Activated CD4-positive, alpha-beta T cell treated with anti-CD3 and anti-CD28 coated beads for 36 hours (primary cell): ENCODE measurements at places on chromosomes 16 and 17.

DNA sequence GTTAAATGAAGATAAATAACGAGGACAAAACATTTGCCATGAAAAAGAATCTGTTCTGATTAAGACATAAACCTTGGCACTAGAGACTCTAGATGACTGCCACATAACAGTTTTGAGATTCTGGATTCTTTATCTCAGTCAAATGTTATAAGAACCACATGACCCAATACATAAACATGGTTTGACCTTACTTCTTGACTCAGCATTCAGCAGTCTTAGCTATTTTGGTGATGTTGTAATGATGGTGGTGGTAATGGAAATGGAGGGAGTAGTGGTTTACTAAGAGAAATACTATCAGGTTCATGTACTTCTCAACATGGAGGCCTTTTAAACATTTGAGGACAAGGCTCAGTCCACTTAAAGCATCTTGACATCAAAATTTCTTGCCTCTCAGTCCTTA, 925.4 kb downstream of the CDH11 start:
- DNase-seq = no peak

DNA sequence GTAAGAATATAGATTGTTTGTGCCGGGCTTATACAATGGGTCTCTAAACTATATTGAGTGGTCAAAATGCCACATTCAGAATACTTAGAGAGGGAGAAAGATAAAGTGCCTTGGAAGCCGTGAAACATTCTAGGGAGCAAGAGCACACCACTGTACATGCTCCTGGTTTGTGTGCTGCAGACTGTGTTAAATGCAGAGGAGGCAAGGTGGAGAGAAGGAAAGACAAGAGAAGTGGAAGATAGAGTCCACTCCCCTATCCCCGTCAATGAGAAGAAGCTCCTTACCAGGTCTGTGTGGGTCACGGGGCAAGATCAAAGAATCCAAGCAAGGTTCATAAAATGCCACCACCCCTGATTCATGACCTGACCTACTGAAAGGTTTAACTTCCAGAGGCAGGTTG, 267.1 kb upstream of the TBX2 start:
- DNase-seq = no peak

DNA sequence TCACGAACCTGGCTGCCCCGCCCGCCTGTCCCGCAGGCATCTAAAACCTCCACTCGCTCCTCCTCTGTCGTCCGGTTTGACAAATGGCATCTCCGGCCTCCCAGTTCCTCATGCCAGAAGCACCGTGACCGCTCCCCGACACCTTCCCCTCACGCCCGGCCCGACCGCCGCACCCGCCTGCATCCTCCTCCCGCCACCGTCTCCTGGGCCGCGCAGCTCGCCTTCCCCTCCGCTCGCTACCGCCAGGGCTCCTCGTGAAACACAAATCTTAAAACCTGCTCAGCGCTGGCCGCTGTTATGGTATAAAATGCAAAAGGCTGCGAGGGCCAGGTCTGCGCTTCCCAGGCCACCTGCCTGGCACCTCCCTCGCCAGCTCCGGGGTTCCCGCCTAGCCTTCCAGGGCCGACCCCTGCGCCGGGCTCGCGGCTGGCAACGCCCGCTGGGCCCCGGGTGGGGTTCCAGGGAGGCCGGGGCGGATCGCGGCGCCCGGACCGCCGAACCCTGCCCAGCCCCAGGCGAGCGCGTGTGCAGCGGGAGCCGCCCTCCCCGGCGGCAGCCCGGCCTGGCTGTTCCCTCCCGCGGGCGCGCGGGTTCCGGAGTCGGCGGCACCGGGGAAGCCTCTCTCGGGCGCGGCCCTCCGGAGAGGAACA, 488 bp downstream of the SPSB3 start:
- DNase-seq = peak; percentile 61

GRCh38 chr17:27091043-27091497, 202.8 kb upstream of the WSB1 start:
- no peak for DNase-seq

- DNase-seq = no peak
Observed at GRCh38 chr16:23595246-23595950, 718 bp downstream of the NDUFAB1 start.

DNA sequence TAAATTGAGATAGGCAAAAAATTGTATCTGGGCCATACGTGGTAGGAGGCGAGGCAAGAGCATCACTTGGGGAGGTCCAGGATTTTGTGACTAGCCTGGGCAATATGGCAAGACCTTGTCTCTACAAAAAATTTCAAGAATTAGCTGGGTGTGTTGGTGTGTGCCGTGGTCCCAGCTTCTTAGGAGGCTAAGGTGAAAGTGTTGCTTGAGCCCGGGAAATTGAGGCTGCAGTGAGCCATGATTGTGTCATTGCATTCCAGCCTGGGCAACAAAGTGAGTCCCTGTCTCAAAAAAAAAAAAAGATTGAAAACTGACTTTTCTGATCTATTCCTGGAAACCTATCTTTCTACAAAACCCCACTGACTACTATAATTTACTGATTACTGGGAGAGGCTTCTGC, 26.7 kb downstream of the CDK12 start:
- no peak for DNase-seq

DNA sequence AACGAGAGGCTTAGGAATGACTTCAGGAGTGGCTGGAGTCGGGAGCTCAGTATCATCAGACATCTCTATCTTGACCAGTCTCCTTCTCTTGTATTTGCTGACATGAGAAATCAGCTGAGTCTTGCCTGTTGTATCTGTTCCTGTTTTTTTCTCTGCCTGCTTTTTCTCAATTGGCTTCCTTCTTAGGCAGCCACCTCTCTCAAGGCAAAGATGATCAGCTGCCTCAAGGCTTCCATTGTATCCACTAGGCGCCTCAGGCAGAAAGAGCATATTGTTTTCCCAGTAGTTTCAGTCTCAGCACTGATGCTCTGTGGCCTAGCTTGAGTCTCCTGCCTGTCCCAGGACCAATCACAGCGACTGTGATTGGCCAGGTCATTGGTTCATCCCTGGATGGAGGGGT, 306.2 kb downstream of the CPPED1 start:
- no peak for DNase-seq

GRCh38 chr17:58694302-58694701, 1.9 kb downstream of the RAD51C start:
- DNase-seq = no peak

GRCh38 chr17:42775534-42776098, 2.4 kb downstream of the VPS25 start:
- DNase-seq = no peak

DNA sequence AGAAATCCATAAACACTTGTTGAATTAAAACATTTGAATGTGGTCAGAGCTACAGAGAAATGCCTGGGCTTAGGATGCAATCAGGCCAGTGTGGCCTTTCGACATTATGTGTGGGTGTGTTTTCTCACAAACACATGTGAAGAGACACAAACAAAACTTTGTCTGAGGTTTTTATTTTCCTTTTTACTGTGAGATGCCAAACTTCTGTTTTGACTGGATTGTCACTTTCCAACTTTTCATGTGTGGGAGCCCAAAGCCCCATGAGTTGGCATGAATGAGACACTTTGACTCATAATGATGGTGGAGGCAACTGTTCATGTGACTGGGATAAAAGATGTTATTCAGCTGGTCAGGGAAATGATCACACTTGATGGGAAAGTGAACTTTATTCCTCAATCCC, 71.9 kb upstream of the GAS7 start:
- DNase-seq = no peak

GRCh38 chr17:61556224-61557188, 34.5 kb downstream of the NACA2 start:
- DNase-seq = no peak

DNA sequence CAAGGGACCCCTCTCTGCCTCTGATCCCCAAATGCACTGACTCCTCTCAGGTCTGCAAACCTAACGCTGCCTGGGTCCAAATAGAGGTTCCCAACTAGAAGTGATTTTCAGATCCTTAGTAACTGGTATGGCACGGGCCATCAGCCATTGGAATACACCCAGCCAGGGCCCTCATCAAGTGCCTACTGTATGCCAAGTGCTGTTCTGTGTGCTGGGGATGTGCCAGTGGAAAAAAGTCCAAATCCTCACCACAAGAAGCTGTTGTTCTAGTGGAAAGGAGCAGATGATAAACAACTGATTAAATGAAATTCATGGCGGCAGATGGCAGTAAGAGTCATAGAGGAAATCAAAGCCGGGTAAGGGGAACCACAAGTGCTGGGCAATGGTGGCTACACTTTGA, 57.2 kb upstream of the MED9 start:
- DNase-seq = no peak

DNA sequence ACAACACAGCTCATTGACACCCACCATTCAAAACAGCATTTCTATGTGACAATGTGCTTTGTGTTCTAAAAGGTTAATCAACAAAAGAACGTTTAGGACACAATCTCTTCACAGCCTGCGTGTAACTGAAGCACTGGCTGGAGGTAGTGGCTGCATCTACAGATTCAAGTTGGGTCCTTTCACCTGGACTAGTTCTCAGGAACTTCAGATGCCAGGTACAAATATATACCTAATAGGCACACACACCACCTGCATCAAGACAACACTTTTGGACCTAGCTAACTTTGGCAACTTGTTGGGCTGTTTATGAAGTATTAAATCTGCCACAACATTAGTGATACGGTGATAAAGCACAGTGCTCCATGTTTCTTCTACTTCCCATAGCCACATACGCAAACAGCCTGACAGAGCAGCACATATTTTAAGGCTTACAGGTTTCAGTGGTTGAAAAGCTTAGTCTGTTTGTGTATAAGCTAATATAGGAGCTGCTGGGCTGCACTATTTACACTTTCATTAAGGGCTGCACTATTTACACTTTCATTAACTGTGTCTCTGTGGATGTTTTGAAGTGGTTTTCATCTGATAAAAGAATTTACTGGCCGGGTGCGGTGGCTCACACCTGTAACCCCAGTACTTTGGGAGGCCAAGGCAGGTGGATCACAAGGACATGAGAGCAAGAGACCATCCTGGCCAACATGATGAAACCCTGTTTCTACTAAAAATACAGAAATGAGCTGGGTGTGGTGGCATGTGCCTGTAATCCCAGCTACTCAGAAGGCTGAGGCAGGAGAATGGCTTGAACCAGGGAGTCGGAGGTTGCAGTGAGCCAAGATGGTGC, 132.6 kb downstream of the PARN start:
- DNase-seq = no peak

DNA sequence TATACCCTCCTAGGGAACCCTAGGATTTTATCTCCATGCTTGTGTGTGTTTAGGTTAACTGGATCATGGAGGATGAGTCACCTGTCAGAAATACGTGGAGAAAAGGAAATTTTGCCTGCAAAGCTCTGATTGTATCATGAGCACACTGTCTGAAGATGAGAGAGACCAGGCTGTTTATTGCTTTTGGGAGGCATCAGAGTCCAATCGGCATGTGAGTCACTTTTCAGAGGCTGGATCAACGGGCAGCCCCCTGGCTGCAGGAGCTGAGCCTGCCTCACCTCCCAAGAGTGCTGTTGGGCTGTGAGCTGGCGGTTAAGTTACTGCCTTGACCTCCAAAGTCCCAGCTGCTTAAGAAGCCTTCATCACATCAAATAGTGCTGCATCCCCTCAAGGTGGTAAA, 41.5 kb upstream of the MED9 start:
- DNase-seq = no peak

DNA sequence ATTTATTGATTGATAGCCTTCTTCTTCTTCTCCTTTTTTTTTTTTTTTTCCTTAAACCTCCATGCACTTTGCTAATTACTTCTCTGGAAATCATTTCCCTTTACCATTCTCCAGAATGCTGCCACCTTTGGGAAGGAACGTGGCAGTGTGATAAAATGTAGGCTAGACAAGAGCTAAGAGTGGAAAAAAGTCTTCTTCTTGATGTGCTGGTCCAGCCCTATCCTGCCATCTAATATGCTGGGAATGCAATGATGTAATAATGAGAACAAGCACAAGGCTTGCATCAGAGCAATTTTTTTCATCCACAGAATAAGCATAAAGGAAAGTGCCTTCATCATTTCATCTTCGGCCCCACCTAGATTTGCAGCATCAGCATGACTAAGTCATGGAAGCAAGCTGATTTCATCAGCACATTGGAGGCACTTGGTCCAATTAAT, 128.7 kb upstream of the ZFHX3 start:
- no peak for DNase-seq

DNA sequence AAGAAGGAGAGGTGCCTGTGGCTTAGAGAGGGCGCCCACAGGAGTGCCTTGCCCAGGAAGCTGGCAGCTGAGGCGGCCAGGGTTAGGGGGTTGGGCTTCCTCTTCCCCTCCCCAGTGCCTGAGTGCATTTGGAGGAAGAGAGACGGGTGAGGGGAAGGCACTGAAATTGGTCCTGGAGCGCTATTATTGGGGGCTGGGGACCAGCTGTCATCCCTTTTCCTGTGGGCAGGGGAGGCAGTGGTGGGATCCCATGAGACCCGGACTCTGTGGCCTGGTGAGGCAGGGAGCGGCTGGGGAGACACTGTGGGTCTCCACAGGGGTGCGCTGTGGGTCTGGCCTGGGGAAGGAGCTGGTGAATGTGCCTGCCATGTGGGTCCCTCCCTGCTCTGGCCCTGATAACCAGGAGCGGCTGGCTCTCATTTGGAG, 259.7 kb downstream of the SEC14L1 start:
- peak; percentile 92 for DNase-seq

- no peak for DNase-seq
Observed at GRCh38 chr16:89055894-89056555, 37.6 kb upstream of the ACSF3 start.

- no peak for DNase-seq
Observed at GRCh38 chr16:67386861-67387455, 6.3 kb downstream of the TPPP3 start.

- no peak for DNase-seq
Observed at GRCh38 chr17:77496831-77497577, 356.2 kb downstream of the SEC14L1 start.

GRCh38 chr17:80694085-80694991, 149.7 kb downstream of the RPTOR start:
- DNase-seq = no peak

- DNase-seq = no peak
Observed at GRCh38 chr16:66585481-66586239, 6.4 kb downstream of the CMTM2 start.

GRCh38 chr17:35740216-35740615, 8.8 kb downstream of the RASL10B start:
- no peak for DNase-seq

GRCh38 chr16:74439685-74440084, 18.4 kb upstream of the CLEC18B start:
- no peak for DNase-seq

- DNase-seq = no peak
Observed at GRCh38 chr17:77480509-77481215, 339.9 kb downstream of the SEC14L1 start.

DNA sequence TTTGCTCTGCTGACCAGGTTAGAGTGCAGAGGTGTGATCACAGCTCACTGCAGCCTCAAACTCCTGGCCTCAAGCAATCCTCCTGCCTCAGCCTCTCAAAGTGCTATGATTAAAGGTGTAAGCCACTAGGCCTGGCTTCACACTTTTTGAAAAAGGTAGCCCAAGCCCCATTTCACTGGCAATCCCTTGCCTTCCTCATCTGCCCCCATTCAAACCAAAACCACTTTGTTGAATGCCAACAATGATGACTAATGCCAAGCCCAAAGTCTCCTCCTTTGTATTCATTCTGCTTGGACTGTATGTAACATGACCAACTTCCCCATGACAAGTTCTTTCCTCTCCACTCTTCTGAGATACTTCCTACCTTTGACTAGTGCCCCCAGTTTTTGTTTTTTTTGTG, 33.1 kb downstream of the N4BP1 start:
- DNase-seq = peak; percentile 50

- DNase-seq = no peak
Observed at GRCh38 chr16:57862698-57863433, 60.6 kb upstream of the KIFC3 start.
